ENCODE measurements at places on chromosomes 12 and 14.

- no peak for DNase-seq
Measured at GRCh38 chr14:74846168-74846567, 29.8 kb downstream of the PROX2 start.

DNA sequence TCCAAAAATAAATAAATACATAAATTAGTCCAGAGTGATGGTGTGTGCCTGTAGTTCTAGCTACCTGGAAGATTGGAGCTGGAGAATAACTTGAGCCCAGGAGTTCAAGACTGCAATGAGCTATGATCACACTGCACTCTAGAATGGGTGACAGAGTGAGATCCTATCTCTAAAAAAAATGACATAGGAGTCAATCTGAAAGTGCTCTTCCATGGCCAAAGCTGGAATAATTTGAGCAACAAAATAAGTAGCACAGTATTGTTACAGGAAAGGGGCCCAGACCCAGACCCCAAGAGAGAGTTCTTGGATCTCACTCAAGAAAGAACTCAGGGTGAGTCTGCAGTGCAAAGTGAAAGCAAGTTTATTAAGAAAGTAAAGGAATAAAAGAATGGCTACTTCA lies 24.9 kb upstream of the SLC7A8 start:
- DNase-seq, result no peak

- DNase-seq, result no peak
Measured at GRCh38 chr12:64946132-64946829, 121.8 kb downstream of the TBC1D30 start.

- no peak for DNase-seq
Measured at GRCh38 chr12:118238888-118239287, 103.0 kb downstream of the PEBP1 start.

DNA sequence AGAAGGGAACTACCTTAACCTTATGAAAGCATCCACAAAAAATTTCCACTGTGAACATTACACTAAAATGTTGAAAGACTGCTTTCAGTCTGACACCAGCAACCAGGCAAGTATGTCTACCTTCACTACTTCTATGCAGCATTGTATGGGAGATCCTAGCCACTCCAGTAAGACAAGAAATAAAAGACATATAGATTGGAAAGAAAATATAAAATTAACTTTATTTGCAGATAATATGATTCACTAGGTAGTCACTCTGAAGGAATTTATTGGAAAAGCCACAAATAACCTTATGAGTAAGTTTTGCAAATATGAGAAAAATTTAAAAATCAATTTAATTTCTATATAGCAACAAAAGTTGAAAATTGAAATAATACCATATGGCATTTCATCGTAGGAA lies 172.0 kb downstream of the RERGL start:
- DNase-seq, result no peak

GRCh38 chr12:113468365-113469223 lies 3.1 kb downstream of the LHX5 start:
- DNase-seq, result no peak

DNA sequence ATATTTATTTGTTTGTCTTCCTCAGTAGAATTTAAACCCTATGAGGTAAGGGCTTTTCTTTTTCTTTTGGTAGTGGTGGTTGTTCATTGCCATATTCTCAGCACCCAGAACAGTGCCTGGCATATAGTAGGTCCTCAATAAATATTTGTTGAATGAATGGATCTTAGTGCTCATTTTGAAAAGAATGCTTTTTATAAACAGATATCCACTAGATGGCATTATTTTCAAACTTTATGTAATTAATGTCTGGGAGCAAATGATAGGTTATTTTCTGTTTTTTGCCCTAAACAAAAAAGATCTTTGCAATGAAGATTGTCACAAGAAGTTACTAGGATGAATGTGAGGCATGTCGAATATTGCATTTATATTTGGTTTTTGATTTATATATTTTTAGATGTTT lies 64.1 kb downstream of the RAD51B start:
- no peak for DNase-seq

- DNase-seq, result no peak
Measured at GRCh38 chr14:67680121-67680602, 5.7 kb upstream of the VTI1B start.

GRCh38 chr12:31820832-31821231 lies 92.0 kb upstream of the AMN1 start:
- no peak for DNase-seq

Data from SIG-M5 (cell line).